RCC 7860 (cell line): ENCODE measurements at places on chromosomes 2 and 18.

- DNase-seq = no peak
Observed at GRCh38 chr2:31188131-31188530, 29.2 kb downstream of the CAPN14 start.

DNA sequence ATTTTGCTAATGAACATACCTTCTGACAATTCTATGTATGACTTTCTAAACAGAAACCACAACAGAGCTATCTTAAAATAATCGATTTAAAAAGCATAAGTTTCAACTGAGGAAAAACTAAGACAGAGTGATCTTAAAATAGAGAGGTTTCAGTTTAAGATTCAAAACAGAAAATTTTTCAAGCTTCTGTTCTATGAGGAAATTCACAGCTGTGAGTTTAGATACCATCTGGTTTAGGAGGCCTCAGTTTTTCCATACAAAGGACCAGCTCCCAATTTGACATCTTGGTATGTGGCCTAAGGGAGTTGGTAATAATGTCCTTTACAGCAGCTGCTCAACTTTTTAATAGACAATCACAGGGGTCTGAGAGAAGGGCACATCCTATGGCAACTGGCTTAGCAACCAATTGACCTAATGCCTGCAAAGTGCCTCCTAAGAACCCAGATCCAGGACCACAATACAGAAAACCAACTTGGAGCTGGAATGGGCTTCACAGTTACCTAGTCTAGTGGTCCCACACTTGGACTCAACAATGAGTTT, 39.7 kb downstream of the MDH1 start:
- DNase-seq = no peak

DNA sequence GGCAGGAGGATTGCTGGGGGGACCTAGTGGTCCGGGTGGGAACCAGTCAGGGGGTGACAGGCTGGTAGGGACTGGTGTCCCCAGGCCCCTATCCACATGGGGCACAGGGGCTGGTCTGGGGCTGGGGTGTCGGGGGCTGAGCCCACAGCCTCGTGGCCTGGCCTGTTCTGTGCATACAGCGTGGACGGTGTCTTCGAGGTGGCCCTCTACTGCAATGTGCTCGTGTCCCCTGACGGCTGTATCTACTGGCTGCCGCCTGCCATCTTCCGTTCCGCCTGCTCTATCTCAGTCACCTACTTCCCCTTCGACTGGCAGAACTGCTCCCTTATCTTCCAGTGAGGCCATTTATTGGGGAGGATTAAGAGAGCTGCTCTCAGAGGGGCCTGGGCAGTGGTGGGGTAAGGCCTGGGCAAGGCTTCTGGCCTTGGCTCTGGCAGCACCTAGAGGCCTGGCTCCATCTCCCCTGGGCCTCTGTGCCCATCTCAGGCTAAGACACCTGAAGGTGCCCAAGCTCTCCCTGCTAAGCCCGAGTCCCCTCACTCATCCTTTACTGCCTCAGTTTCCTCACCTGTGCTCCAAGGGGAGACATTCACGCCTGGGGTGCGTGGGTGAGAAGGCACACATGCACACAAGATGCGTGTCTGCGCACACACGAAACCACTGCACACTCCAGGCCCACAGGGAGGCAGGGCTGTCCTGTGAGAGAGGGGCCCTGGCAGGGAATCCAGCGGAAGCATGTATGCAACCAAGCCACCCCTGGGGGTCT, 1.9 kb downstream of the CHRNG start:
- no peak for DNase-seq

DNA sequence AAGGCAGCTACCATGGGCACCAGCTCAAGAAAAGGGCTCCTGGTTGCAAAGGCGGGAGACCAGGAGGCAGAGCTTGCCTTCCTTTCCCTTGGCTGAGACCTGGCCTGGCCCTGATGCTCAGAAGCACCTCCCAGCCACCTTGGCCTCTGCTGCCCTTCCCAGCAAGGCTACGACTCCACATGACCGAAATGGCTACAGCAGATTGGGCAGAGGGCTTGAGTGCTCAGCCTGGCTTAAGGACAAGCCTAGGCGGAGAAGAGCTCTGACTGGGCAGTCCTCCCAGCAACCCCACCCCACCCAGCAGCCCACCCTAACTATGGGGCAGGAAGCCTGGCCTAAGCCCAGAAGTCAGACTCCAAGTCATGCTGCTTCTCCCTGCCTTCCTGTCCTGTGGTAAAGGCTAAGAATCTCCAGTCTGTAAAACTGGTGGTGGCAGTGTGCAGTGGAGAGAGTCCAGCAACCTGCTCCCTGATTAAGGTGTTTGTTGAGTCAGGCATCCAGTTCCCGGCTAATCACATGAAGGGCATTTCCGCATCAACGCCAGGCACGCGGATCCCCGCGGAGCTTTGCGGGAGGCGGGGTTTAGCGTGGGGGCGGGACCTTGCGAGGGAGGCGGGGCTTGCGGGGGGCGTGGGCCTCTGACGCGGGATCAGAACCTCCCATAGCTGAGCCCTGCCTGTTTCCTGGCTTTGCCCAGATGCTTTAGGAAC, 256.0 kb downstream of the BCL11A start:
- no peak for DNase-seq

GRCh38 chr18:76354348-76354747, 140.7 kb downstream of the ZNF516 start:
- no peak for DNase-seq

DNA sequence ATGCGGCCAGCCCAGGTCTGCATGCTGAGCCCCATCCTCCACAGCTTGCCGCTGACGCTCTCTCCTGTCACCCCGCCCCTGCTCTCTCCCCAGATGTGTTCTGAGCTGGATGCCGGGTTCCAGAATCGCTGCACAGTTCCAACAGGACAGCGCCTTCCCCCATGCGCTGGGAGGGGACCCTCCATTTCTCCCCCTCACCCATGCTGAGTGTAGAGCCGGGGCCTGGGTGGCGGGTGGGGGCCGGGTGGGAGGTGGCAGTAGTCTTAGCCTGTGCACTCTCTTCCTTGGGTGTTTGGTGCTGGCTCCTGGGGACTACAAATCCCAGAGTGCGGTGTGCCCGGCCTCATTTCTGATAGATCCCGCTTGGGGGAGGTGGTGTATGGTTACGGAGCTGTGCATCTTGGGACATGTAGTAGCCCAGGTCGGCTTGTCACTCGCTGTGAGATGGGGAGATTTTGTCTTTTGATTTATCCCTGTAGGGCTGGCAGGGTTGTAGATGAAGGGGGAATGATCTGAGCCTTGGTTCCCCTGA, 6.8 kb downstream of the DNAJB2 start:
- DNase-seq = no peak

GRCh38 chr2:179454443-179455171, 190.0 kb upstream of the SESTD1 start:
- DNase-seq = peak; percentile 84

GRCh38 chr2:127597046-127597983, 48.6 kb upstream of the GPR17 start:
- DNase-seq = no peak

GRCh38 chr2:156935616-156936015, 321.9 kb upstream of the GALNT5 start:
- DNase-seq = peak; percentile 81

DNA sequence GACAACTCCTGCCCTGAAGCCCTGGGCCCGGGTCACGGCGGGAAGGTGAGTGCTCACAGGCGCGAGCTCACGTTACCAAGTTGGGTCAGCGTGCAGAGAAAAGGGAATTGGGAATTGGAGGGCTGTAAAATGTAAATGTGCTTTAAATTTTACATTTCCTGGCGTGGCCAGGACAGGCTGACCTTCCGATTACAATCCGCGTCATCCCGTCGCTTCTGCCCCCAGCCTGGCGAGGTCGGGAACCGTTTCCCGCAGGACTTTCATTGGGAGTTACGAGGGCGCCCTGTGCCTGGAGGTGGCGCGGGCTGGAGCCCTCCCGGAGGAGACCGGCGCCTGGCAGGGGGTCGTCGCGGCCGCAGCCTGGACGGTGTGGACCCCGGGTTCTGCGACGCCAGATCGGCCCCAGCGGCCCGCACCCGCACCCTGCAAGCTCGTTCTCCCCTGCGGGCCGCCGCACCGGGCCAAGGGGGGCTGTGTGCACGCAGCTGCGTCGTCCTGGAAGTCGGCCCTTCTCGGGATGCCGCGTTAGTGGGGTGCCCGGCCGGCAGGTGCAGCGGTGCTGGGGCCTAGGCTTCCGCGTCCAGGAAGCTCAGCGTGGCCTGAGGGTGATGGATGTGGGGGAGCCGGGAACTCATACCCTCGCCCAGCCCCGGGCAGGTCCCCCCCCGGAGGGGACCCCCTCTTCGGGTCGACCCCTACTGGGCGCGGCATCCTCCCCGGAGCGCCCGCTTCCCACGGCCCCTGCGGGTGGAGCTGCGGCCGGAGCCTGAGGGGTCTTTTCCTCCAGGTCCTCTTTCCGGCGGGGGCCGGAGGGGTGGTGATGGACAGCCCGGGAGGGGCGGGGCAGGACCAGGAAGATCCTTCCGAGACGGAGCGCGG, 63.9 kb downstream of the LRRFIP1 start:
- no peak for DNase-seq

DNA sequence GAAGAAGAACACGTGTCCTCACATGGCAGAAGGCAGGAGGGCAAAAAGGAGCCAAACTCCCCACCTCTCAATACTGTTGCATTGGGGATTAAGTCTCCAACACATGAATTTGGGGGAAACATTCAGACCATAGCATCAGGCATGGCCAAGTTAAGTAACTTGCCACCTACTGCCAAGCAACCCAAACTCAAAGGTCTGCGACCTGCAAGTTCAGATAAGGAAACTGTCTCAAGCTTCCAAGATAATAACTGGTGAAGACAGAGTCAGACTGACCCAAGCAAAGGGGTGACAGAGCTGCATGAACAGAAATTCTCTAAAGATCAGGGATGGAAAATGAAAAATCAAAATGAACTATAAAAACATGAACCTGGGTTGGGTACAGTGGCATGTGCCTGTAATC, 188.7 kb upstream of the SIX3 start:
- DNase-seq = no peak

GRCh38 chr2:119011910-119012209, 69.9 kb downstream of the MARCO start:
- no peak for DNase-seq

DNA sequence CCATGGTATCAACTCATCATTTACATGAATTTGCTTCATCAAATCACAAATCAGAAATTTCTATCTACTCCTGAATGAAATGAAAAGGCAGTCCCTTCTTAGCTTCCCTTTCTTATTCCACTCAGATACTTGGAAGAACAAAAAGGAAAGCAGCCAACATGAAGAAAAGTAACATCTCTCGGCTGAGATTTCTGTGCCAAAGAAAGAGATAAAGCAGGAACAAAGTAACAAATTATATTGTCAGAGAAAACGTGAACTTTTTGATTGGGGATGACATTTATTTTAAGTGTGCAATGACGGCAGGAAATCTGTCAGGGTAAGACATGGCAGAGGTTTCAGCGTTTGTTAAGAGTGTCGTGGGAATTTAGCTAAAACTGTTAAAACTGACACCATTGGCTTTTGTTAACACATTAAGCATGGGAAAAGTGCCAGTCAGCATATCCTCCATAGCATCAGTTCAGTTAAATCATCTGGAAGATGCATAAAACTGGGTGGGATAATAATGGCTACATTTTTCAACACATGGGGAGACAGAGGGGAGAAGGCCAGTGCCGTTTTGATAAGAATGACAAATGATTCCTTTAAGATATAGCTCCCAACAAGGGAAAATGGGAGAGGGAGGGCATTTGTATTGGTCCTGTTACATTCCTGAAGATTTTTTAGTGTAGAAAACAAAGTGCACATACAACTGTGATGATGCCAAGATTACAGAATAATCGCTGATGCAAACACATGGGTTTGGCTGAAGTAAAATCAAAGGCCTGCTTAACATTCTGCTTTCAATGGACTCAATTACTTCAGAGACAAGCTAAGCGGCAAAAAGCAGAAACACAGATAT, 211.6 kb downstream of the ZNF521 start:
- no peak for DNase-seq
